ENCODE measurements at places on chromosomes 12 and 14.

- no peak for DNase-seq
These were observed 49.6 kb downstream of the BMAL2 start for GRCh38 chr12:27382171-27382795.

- DNase-seq = no peak
These were observed 9.9 kb upstream of the GYS2 start for GRCh38 chr12:21614506-21614905.

DNA sequence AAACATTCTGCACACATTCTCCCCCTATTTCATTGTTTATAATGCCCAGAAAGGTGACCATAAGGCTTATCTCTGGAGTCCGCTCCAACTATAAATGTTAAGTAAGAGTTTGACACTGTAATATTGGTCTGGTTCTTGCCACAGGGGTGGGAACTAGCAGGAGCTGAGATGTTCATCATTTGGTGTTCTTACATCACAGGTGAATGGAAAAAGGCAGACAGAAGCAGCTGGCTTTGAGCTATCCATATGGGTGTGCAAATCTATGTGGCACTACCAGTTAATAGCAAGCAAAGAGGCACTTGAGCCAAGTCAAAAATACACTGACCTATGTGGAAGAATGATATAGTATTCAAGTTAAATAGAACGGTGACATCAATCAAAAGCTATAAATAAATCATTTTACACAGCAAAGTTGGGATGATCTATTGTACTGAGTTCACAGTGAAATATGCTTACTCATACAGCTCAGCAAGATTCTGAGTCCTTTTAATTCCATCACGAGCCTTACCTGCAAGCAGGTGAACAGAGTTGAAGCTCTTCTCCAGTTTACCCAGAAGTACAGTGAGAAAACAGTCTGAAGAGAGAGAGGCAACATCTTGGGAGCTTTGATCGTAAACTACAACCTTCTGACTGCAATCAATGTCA is 43.2 kb downstream of the DUSP16 start:
- no peak for DNase-seq

- DNase-seq = no peak
These were observed 200.2 kb downstream of the TMTC3 start for GRCh38 chr12:88342251-88342806.

- no peak for DNase-seq
These were observed 232.5 kb upstream of the NOS1 start for GRCh38 chr12:117593815-117594400.

- DNase-seq = no peak
These were observed 942.9 kb downstream of the RPS29 start for GRCh38 chr14:48643241-48643640.

DNA sequence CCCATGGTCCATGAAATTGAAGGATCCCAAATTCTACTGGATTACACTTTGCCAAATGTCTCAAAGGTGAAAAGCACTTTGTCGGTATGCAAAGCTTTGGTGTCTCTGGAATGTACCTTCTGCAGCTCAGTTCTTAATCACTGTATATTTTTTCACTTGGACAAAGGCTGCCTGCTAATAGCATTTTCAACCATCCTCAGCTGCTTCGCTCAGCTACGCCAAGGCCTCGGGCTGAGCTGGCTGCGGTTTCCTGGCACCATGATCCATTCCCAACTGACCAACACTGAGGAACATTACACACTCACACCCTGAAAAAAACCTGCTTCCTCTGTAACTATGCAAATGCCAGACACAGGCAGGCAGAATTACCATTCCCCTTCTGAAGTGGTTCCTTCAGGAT is 335.2 kb downstream of the DPF3 start:
- peak; percentile 76 for DNase-seq

- DNase-seq = peak; percentile 59
These were observed 34.2 kb downstream of the CCDC88C start for GRCh38 chr14:91383439-91383838.

GRCh38 chr14:93759719-93760307 is 28.5 kb downstream of the PRIMA1 start:
- DNase-seq = no peak

GRCh38 chr14:55126932-55127459 is 2.1 kb upstream of the LGALS3 start:
- DNase-seq = no peak

- no peak for DNase-seq
These were observed 49.4 kb downstream of the FERMT2 start for GRCh38 chr14:52901357-52901980.
